ENCODE measurements at places on chromosomes 4 and X. TPM values are rescaled to one million over a fixed set of nuclear protein-coding genes. Genes with fewer than 3 reads are reported as not detected.

Gene NUDT11
- total RNA-seq, result 2.1 TPM

DNA sequence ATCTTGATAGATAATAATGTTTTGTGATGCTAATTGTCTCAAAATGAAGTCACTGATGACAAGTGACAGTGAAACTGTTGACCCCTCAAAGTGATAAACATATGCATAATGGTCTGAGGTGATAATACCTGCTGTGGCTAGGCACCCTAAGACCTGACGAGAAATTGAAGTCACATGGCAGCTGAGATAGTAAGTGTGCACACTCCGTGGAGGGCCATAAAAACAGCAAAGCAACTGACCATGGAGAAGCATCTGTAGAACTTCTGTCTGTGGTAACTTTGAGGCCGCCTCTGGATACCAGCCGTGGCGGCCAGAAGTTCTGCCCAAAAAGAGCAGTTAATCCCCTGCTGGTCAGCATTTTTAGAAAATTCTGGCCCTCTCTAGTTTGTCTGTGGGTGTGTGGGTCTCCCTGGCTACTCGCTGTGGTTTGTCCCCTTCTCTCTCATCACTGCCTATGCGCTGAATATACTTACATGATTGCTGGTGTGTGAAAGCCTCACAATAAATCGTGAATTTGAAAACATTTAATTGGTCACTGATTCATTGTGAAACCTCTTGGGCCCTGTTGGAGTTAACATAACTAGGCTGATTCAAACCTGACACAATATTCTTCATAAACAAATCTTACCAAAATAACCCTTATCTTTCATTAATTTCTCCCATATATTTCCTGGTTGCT, 50.6 kb downstream of the CCDC149 start:
- DNase-seq, result no peak

Gene TRAPPC2
- 18.5 TPM for total RNA-seq

Gene DLG3
- 22.4 TPM for total RNA-seq

Gene DMP1
- 0.16 TPM for total RNA-seq
